ENCODE measurements at places on chromosomes 6 and 20.
A peak's percentile ranks its signal among the peaks of the same experiment; 100 is the strongest.

DNA sequence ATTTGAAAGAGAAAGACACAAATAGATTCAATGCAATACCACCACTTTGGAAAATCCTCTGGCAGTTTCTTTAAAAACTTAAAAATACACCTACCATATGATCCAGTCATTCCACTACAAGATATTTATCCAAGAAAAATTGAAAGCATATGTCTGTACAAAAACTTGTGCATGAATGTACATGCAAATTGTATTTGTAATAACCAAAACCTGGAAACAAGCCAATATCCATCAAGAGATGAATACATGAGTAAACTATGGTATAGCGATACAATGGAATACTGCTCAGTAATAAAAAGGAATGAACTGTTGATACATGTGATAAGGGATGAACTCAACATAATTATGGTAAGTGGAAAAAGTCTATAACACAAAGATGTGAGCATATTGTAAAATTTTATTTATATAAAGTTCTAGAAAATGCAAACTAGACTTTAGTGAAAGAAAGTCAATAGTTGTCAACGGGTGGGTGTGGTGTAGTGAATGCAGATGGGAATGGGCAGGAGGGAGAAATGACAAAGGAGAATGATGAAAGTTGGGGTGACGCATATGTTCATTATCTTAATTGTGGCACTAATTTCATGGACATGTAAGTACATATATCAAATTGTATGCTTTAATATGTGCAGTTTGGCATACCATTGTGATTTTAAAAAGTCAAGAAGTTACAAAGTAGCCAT is 347.5 kb downstream of the SAMD5 start:
- no peak for DNase-seq

DNA sequence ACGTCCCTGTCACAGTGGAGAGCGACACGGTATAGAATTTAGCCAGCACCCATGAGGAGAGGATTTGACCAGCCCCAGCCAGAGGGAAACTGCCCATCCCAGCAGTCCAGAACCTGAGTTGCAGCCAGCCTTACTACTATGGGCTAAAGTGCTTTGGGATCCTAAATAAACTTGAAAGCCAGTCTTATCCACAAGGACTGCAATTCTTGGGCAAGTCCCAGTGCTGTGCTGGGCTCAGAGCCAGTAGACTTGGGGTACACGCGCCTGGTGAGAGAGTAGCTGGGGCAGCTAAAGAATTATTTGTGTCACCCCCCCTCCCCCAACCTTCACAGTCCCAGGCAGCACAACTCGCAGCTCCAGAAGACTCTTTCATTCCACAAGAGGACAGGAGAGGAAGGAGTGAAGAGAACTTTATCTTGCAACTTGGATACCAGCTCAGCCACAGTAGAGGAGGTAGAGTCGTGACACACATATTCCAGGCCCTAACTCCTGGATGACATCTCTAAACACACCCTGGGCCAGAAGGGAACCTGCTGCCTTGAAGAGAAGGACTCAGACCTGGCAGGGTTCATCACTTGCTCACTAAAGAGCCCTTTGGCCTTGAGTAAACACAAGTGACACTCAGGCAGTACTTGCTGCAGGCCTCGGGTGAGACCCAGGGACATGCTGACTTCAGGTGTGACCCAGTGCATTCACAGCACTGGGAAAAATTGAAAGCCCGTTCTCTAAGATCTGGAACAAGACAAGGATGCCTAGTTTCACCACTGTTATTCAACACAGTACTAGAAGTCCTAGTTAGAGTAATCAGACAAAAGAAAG is 100.3 kb downstream of the REV3L start:
- no peak for DNase-seq

- no peak for DNase-seq
These were observed 64.7 kb downstream of the C6orf118 start for GRCh38 chr6:165244524-165245247.

- DNase-seq, result no peak
These were observed 24.7 kb downstream of the GJA1 start for GRCh38 chr6:121460170-121460569.

DNA sequence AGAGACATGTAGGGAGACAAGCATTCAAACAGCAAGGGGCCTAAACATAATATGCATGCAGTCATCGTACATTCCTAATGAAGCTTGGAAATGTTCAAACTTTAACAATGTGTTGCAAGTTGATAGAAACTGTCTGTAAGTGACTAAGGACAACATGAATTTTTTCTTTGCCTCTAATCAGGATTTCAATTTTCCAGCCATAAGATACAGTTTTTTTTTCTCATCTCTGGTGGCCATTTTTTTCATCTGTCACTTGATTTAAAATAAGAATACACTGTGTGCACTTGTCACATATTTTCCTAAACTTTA is 22.2 kb upstream of the MTRF1L start:
- no peak for DNase-seq

GRCh38 chr20:33290852-33291251 is 7.8 kb downstream of the BPIFB1 start:
- DNase-seq, result no peak

- no peak for DNase-seq
These were observed 174.3 kb upstream of the STXBP5 start for GRCh38 chr6:147029923-147030322.

DNA sequence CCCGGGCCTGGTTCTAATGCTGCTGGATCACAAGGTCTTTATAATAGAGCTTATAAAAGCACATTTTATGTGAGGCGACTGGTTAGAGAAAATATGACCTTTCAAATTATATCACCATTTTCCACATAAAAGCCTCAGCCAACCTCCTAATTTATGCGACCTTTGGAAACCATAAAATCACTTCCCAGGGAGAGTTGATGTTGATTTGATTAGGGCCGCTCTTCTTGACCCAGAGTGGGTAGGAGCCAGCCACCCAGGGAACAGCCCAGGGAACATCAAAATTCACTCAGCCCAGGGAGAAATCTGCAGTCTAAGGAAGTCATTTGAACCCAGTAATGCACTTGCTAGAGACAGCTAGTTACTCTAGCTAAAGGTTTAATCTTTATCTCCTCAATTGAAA is 79.8 kb upstream of the TENT5A start:
- no peak for DNase-seq

- DNase-seq, result no peak
These were observed 63.9 kb downstream of the PDE10A start for GRCh38 chr6:165599121-165599520.

GRCh38 chr6:166411721-166412151 is 29.0 kb upstream of the MPC1 start:
- no peak for DNase-seq

- DNase-seq, result peak; percentile 60
These were observed 700 bp downstream of the GFOD1 start for GRCh38 chr6:13486679-13487121.

DNA sequence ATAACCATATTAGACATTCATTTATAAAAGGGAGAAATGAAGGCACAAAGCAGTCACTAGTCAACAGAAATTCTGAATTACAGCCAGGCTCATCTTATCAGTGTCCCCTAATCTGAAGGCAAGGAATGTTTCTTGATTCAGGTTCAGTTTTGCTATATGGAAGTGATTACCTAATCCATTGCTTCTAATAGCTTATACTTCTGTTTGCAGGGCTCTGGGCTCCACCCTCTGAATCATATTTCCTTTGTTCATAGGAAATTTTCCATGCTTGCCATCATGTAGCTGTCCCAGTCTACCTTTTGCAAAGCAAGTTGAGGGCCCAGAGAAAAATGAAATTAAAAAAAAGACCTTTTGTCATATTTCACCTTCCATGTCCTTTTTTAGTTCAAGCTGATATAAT is 96.0 kb downstream of the LCA5 start:
- no peak for DNase-seq

- DNase-seq, result peak; percentile 87
These were observed 14.1 kb upstream of the TENT5A start for GRCh38 chr6:81766482-81767069.
